ENCODE measurements at places on chromosomes 11 and 22.

DNA sequence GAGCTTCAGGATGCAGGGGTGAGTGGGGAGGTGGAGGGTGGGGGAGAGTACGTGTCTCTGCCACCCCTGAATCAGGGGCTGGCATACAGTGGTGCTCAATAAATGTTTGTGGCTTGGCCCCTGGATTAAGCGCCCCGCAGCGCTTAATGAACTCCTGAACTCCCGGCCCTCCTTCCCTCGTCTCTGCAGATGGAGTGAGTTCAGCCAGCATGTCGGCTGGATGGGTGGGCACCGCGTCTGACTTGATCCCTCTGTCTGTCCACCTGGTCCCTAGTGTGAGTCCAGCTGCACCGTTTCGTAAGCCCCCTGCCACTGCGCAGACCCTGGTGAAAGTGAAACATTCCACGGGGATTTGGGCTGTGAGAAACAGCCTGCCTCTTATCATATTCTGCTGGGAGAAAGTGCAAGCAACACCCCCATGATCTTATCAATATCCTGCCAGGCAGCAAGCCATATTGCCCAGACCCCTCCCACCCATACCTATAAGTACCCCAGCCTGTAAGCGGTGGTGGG, 12.0 kb upstream of the MRGPRD start:
- no peak for DNase-seq

DNA sequence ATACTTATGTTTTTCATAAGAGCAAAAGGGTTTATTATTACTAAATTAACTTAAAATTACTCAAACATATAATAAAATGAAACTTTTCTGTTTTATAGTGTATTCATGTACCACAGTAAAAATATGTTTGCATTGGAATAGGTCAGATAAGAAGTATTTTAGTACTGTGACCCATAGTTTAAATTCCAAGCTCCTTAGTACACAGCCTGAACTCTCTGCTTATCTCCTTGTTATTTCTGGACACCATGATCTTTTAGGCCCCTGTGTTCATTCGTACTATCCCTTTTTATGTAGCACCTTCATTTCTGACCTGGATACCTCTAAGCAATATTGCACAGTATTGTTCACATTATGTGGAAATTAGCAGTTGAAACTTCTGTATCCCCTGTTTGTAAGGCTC, 296.7 kb upstream of the SYN3 start:
- DNase-seq, result no peak

GRCh38 chr11:130718120-130718519, 198.2 kb downstream of the SNX19 start:
- DNase-seq, result no peak

DNA sequence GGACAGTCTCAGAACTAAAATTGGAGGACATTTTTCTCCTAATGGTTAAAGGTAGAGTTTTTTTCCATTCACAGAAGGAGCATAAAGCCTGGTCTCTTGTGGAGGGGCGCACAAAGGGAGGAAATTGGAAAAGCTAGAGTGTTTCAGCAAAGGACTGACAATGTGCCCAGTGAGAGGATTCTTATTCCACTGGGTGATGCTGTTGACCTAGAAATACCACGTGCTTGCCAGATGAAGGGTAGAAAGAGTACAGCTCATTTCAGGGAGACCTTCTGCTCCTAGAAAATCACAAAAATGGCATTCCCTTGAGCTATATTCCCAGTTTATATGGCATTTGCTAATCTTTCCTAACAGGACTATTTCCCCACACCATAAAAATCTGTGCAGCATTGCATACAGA, 21.1 kb downstream of the MS4A6E start:
- DNase-seq, result no peak

GRCh38 chr11:107041088-107041444, 22.8 kb upstream of the GUCY1A2 start:
- DNase-seq, result no peak

DNA sequence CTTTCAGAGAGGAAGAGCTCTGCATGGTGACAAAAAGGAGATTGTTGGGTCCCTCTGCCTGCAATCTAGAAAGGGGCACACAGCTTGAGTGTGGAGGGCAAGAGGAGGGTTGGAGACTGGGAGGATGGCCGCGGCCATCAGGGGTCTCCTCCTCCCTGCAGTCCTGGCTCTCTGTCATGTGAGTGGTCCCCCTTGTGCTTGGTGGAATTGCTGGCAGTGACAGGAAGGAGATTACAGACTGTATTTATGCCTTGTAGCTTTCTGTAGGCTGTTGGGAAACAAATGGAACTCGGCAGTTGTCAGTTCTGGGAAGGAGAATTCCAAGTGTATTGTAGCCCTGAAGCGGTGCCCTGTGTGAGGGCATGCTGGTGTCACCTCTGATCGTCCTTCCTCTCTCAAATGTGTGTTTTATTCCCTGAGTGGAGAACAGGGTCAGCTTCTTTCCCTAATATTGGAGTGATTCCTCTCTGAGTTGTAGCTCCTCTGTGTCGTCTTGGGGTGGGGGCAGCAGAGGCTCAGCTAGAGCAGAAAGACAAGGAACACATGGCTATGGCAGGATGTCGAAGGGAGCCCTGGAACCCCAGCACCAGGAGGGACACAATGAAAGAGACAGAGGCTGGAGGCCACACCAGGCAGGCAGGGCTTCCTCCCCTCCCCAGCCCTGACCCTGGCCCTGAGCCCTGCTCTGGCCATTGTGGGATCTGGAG, 163.1 kb downstream of the PKNOX2 start:
- DNase-seq, result no peak

DNA sequence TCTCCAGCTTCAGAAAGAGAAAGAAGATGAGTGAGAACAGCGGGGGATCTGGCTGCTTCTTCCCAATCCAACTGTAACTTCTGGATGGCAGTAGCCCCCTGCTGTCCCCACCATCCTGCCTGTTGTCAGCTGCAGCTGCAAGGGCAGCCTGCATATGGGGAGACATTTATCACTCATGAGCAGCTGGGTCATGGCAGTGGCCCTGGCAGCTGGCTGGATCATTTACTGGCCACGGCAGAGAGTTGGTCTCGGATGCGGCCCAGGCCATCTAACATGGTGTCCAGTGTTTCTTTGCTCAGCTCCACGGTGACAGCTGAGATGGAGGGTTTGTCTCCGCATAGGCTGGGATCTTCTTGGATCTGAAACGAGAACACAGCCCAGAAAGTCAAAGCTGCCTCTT, 14.8 kb downstream of the COMMD9 start:
- no peak for DNase-seq

GRCh38 chr22:30253205-30253852, 6.8 kb upstream of the LIF start:
- DNase-seq, result no peak

DNA sequence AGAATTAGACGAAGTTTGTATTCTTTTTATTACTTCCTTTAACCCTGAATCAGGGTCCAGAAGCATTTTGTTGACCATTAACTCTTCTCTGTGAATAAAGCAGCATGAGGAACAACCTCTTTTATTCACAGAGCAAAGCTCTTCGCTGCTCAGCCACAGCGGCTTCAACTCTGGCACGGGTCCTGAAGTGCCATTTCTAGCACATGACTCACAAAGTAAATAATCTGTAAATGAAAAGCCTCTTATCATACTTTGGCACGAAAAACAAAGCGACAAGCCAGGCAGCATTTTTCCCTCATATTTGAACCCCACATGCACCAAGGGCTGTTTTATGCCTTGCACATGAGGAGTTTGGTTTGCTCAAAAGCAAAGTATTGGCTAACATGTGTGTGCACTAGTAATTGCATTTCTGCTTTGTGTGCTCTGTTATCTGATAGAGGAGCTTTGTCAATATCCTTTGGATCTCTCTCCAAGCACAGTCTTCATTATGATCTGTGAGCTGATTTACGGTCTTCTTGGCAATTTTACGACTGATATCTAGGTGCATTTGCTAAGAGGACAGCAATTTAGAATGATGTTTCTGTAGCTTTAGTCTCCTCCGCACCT, 33.0 kb upstream of the APOBEC3A start:
- DNase-seq, result no peak

DNA sequence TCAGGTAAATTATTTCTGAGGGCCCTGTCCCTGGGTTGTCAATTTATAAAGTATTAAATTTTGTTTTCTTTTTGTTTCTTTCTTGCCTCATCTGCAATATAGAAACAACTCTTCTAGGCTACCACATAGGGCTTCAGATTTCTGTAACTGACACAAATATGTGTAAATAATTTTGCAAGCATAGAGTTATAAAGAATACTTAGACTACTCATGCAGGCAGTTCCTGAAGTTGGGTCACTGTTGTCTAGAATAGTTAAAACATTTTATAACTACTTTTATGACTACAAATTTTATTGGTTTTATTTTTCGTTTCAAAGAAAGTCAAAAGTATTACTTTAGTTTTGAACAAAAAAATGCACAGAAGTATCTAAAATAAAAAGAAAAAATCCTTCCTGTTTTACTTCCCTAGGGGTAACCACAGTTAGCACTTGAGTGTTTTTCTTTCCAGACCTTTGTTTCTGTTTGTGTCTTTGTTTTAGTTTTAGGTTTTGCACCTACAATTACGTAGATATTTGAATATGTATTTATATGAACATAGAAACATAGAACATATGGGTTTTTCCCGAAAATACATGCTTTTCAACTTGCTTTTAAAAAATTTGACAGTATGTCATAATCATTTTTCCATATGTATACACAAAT, 12.4 kb upstream of the TMEM123 start:
- no peak for DNase-seq

DNA sequence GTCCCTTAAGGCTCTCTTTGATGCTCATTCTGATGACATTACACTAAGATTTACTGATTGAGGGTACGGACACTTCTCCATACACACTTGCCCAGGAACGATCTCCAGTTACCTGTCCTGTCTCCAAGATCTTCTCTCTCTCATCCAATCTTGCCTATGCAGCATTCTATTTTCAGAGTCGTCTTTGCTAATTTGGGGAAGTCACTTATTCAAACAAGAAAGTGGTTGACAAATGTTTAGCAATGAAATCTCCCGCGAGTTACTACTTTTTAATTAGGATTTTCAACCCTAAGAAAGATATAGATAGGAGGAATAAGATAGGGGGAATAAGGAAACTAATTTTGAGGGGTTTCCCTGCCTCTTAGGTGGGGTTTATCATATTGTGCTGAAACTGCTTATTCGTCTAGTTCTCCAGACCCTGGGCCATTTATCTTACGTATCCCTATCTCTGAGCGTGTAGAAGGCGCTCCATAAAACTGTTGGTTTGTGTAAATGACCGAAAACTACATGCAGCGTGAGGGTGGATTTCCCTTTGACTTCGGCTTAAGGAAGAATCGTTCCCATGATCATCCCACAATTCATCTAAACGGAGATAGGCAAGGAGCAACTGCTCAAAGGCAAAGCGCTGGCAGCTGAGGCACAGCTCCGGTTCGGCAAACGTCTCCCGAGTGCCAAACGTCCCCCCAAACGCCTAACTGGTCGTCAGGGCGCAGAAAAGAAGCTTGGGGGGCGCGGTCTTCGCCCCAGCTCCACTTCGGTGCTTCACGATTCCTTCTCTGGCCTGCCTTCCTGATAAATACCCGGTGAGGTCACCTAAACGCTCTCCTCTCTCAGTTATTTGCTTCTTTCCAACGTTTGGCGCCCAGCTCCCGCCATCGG, 804 bp downstream of the APIP start:
- DNase-seq, result no peak

DNA sequence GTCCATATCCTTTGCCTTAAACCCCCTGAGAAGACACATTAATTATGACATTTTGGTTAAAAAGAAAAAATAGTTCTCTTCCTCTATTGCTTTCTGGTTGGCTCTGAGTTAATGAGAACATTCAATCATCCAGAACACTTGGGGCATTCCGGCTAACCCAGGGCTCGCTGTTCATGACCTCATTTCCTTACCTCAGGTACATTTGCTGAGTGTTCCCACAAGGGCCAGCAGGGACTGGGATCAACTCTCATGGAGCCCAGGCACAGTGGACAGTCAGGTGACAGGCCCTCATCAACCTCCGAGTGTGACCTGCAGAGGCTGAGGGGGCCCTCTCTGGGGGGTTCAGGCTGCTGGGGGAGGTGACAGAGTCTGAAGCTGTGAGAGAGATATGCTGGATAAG, 98.9 kb downstream of the MYO18B start:
- no peak for DNase-seq

GRCh38 chr11:58165504-58166106, 23.3 kb upstream of the OR9Q2 start:
- no peak for DNase-seq

Measured in stimulated activated CD8-positive, alpha-beta memory T cell treated with anti-CD3 and anti-CD28 coated beads, Interleukin-15, amount 100 ng/mL, for 1 hour (primary cell).